ENCODE measurements at places on chromosomes 12 and 14. TPM values are rescaled to one million over a fixed set of nuclear protein-coding genes. Genes with fewer than 3 reads are reported as not detected.

The MYO1A gene
- polyA plus RNA-seq = not detected

The PPP4R4 gene
- 3.0 TPM for polyA plus RNA-seq

The ARMH4 gene
- 13.9 TPM for polyA plus RNA-seq

The GLIPR1L1 gene
- 4.4 TPM for polyA plus RNA-seq

The LMO3 gene
- 7.9 TPM for polyA plus RNA-seq

The MGAT2 gene
- polyA plus RNA-seq = 10.3 TPM

The RHEBL1 gene
- 9.4 TPM for polyA plus RNA-seq

The SRGAP1 gene
- 8.3 TPM for polyA plus RNA-seq

The ZDHHC22 gene
- 17.6 TPM for polyA plus RNA-seq

The KLRC2 gene
- polyA plus RNA-seq = not detected

The PROX2 gene
- polyA plus RNA-seq = 0.09 TPM

The INSM2 gene
- polyA plus RNA-seq = not detected

The SLC38A4 gene
- polyA plus RNA-seq = 5.8 TPM

The WASHC4 gene
- polyA plus RNA-seq = 75.7 TPM

The CLEC12A gene
- polyA plus RNA-seq = not detected

The GLI1 gene
- 4.8 TPM for polyA plus RNA-seq

The SELPLG gene
- polyA plus RNA-seq = 0.16 TPM

The FAM222A gene
- 0.85 TPM for polyA plus RNA-seq

The RD3L gene
- polyA plus RNA-seq = not detected

The CCDC197 gene
- polyA plus RNA-seq = not detected

The TBC1D30 gene
- 1.8 TPM for polyA plus RNA-seq

The TAS2R13 gene
- not detected for polyA plus RNA-seq

The CIROP gene
- polyA plus RNA-seq = not detected

The MANSC4 gene
- not detected for polyA plus RNA-seq

The RNF212B gene
- 0.68 TPM for polyA plus RNA-seq

The LYZ gene
- 0.16 TPM for polyA plus RNA-seq

The OVCH1 gene
- polyA plus RNA-seq = not detected

The MIP gene
- 0.47 TPM for polyA plus RNA-seq

The KLHDC1 gene
- not detected for polyA plus RNA-seq

The SMAGP gene
- polyA plus RNA-seq = 4.7 TPM

The FOXG1 gene
- polyA plus RNA-seq = 0.05 TPM

The LTB4R gene
- polyA plus RNA-seq = 2.1 TPM

The CDCA4 gene
- 37.1 TPM for polyA plus RNA-seq

The SDR9C7 gene
- 0.12 TPM for polyA plus RNA-seq

The OTUB2 gene
- 2.1 TPM for polyA plus RNA-seq

The OR4K1 gene
- not detected for polyA plus RNA-seq

The CLEC6A gene
- not detected for polyA plus RNA-seq

The COX8C gene
- 0.73 TPM for polyA plus RNA-seq

The UNC119B gene
- polyA plus RNA-seq = 11.7 TPM

The BCDIN3D gene
- 1.4 TPM for polyA plus RNA-seq

The JAG2 gene
- polyA plus RNA-seq = 1.9 TPM

The BDKRB2 gene
- polyA plus RNA-seq = 0.21 TPM

The TCP11L2 gene
- polyA plus RNA-seq = 2.4 TPM

The GARIN6 gene
- not detected for polyA plus RNA-seq

The ZFHX2 gene
- 18.5 TPM for polyA plus RNA-seq

The SLC22A17 gene
- 28.6 TPM for polyA plus RNA-seq

The IAPP gene
- polyA plus RNA-seq = 0.32 TPM

The SNRPF gene
- 475 TPM for polyA plus RNA-seq

The ARHGAP5 gene
- polyA plus RNA-seq = 22.1 TPM

The DCN gene
- polyA plus RNA-seq = 0.21 TPM

The LRRC9 gene
- polyA plus RNA-seq = 3.1 TPM

The SLC7A8 gene
- 122 TPM for polyA plus RNA-seq

The SLC7A7 gene
- polyA plus RNA-seq = 4.1 TPM

The GPR162 gene
- polyA plus RNA-seq = 5.0 TPM

The SMCO3 gene
- 0.13 TPM for polyA plus RNA-seq

The WASHC3 gene
- polyA plus RNA-seq = 18.4 TPM

The MDGA2 gene
- 0.63 TPM for polyA plus RNA-seq

The GPD1 gene
- 0.17 TPM for polyA plus RNA-seq

The MYF6 gene
- polyA plus RNA-seq = not detected

Measured in GM23338 (cell line).